Effector CD4-positive, alpha-beta T cell (primary cell): ENCODE measurements at places on chromosomes 2 and 18.

DNA sequence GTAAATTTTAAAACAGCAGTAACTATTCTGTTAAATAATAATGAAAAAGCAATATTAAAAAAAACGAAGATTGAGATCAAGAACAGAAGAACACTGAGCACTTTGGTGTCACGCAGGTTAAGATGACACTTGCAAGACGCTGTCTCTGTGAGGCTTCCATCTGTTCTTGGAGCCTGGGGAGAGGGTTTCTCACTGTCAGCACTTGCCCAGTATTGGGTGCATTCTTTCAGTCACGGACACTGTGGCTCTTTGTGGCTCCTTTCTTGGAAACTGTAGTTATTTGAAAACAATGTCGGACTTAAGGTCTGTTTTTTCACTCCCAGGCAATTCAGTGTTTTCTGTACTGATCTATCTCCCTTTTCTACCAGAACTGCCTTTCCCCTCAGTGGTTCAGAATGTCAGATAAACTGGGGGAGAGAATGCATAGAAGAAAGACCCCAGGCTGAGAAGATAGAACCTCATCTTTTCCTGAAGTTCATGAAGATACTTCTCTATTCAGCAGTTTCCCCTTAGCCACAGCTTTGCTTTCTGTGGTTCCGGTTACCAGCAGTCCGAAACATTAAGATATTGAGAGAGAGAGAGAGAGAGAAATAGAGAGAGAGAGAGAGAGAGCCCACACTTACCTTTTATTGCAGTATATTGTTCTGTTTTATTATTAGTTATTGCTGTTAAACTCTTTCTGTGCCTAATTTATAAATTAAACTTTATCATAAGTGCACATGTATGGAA, 283.3 kb downstream of the DCDC2C start:
- DNase-seq, result no peak

- no peak for DNase-seq
These were observed 15.5 kb downstream of the SLC9A2 start for GRCh38 chr2:102634831-102635241.

DNA sequence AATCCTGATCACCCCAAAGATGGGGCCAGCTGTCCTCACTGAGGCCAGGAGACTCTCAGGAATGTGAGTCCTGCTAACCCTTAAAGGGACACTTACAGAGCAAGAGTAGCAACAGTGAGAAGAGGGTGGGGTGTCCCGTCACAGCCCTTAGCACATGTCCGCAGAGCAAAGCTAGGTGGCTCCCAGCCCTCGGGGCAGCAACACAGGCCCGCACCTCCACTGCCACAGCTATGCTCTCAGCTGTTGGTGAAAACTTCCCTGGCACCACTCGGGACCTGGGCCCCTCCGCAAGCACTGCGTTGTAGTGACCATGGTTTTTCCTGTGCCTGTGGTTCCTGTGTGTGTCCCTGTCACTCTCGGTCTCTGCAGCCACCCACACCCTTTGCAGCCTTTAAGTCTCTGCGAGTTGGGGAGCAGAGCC, 76.4 kb upstream of the UXS1 start:
- no peak for DNase-seq

GRCh38 chr18:48317781-48318381, 91.3 kb downstream of the ZBTB7C start:
- DNase-seq, result no peak

DNA sequence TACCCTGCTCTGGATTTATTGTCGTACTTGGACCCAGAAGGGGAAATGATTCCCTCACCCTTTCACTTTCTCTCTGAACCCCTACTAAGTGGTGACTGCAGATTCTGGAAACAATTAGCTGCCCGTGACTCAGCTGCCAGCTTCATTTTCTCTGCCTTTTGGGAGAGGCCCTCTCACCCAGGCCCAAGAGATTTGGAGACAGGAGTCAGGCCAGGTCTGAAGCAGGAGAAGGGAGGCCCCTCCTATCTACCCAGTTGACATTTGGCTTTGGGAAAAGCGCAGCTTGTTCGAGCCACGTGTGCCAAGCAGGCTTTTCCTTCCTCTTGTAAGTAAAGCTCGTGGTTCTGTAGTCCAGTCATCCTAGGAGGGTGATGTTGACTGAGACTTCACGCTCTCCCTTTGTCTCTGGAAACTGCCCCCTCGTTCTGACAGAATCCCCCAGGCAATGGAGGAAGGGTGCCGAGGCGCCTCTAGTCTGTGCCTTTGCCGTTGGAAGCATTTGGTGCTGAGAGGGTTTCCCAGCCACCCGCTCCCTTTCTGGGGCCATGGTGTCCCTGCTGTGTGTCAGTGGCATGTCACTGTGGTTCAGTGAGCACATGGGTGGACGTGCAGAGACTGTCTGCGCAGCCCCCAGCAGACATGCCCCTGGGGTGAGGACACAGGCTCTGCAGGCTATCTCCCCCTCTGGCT, 8.6 kb downstream of the OXER1 start:
- DNase-seq, result no peak

GRCh38 chr2:29260142-29260772, 145.0 kb downstream of the CLIP4 start:
- DNase-seq, result no peak

- no peak for DNase-seq
These were observed 6.0 kb downstream of the RETREG2 start for GRCh38 chr2:219184121-219184520.

DNA sequence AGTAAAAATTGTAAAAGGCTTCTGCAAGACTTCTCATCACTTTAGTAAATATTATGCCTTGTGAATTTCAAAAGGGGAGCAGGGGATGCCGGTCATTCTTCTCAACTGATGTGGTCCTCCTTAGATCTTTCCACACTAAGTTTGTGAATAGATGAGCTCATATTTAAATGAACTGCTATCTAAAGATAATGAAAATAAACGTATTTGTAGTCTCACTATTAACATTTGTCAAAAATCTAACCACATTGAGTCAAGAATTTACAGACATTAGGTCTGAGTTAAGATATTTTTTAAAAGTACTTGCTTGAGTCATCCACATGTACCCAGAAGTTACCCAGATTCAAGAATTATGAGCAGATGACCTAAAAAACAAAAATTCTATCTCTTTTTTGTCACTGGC, 6.5 kb downstream of the PRPF40A start:
- no peak for DNase-seq

DNA sequence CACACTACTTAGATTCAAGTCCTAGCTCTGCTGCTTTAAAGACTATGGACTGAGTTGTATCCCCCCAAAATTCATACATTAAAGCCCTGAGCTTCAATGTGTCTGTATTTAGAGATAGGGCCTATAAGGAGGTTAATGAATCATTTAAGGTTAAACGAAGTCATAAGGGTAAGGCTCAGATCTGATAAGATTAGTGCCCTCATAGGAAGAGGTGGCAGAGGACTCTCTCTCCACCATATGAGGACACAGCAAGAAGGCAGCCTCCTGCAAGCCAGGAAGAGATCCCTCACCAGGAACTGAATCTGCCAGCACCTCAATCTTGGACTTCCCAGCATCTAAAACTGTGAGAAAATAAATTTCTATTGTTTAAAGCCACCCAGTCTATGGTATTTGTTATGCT, 3.1 kb upstream of the CYTIP start:
- DNase-seq, result no peak

GRCh38 chr2:218401890-218402289, 2.2 kb downstream of the CTDSP1 start:
- no peak for DNase-seq

GRCh38 chr2:216635171-216635570, 2.0 kb downstream of the IGFBP2 start:
- no peak for DNase-seq

DNA sequence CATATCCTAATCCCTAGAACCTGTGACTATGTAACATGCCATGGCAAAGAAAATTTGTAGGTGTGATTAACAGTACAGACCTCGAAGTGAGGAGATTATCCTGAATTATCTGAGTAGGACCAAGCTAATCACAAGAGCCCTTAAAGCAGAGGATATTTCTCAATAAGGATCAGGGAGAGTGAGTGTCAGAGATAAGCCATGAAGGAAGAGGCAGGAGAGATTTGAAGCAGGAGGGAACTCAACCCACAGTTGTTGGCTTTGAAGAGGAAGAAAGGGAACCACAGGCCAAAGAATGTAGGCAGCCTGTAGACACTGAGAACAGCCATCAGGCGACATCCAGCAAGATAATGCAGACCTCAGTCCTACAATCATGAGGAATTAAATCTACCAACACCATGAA, 229.3 kb downstream of the NBAS start:
- DNase-seq, result no peak

DNA sequence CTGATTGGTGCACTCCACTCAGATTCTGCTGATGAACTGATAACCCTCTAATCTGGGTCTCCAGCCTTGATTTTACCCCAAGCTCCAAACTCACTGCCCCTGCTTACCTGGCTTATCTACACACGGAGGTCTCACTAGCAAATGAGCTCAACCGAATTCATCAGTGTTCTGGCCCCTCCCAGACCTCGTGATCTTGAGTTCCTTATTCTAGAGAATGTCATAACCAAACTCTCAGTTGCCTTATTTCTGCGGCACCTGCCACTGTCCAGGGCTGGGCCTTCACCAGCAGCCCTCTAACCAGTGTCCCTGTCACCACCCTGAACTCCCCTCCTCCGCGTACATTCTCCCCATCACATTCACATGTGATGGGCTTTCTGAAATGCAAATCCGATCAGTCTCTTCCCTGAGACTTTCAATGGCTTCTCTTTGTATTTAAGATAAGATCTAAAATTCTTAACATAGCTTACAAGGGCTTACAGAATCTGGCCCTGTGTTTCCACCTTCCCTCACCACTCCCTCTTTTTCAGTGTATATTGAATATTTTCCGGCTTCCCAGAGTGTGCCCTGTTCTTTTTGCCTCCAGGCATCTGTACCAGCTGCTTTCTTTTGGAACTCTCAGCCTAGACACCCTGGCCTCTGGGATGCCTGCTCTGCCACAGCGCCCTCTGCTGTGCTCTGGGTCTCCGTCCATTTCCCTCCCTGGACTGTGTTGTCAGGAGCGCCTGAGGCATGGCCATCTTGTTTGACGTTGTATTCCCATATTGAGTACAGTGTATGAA, 31.1 kb downstream of the NAB1 start:
- peak; percentile 43 for DNase-seq

DNA sequence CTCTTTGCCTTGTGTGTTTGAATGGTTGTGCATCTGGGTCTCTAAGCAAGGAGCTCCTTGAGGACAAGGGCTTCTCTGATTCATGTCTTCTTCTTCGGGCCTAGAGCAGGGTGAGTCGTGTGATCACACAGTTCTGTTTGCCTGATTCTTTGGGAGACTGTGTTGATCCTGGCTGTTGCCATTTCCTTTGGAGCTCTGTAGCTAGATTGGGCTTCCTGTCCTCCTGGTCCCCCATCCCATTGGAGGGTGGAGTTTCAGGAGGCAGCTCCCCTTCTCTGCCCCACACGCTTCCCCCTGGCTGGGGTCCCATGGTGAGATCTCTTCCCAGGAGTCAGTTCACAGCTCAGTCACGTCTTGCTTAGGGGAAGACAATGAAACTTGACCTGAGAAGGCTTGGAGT, 92.8 kb downstream of the TRIB2 start:
- DNase-seq, result no peak

DNA sequence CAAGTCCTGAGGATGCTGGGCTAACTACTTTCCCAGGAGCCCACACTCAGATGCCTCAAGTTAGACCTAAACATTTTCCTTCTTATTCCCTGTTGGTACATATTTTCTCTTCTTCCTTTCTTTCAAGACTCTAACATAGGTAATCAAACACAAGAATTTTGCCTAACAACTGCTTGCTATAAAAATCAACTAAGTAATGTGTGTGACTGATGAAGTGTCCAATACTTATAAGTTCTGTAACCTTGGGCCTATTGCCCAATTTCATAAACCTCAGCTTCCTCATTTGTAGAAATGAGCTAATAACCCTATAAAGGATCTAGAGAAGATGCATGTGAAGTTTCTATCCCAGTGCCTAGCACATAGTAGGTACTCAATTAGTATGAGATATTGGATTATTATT, 31.6 kb upstream of the PIK3C3 start:
- no peak for DNase-seq

DNA sequence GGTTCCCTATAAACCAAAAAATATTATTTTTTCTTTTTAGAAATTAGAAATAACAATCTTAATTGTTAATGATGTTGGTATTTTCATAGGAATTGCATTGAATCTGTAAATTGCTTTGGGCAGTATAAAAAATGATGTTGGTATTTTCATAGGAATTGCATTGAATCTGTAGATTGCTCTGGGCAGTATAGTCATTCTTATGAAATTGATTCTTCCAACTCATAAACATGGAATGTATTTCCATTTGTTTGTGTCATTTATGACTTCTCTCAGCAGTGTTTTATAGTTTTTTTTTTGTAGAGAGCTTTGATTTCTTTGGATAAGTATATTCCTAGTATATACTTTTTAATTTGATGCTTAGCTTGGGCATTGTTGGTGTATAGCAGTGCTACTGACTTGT, 82.0 kb upstream of the NT5C1B start:
- no peak for DNase-seq

DNA sequence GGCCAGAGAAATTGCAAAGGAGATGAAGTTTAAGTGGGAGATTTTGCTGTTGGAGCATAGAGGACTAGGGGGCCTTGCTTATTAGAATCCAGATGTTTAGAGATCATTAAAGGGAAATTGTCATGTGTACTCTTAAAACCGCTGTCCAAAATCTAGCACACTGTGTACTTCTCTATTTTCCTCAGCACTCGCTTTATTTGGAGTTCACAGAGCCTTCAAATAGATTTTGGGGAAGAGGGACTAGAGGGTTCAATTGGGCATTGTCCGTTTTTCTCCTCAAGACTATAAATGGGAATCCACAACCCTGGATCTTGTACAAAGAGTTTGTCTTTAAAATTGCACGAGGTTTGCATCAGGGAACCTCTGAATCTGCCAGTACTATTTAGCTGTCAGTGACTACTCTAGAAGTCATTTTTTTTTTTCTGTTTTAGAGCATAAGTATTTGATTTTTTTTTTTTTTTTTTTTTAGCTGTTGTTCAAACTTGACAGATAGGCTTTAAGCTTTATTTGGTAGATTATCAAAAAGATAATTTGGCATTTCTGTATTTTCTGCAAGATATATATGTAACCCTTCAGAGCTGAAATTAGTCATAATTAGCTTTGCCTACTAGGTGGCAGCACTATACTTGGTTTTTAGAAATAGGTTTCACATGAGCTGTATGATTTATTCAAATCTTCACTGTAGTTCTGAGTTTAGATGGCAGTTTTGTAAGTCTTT, 14.2 kb downstream of the PMS1 start:
- DNase-seq, result no peak

DNA sequence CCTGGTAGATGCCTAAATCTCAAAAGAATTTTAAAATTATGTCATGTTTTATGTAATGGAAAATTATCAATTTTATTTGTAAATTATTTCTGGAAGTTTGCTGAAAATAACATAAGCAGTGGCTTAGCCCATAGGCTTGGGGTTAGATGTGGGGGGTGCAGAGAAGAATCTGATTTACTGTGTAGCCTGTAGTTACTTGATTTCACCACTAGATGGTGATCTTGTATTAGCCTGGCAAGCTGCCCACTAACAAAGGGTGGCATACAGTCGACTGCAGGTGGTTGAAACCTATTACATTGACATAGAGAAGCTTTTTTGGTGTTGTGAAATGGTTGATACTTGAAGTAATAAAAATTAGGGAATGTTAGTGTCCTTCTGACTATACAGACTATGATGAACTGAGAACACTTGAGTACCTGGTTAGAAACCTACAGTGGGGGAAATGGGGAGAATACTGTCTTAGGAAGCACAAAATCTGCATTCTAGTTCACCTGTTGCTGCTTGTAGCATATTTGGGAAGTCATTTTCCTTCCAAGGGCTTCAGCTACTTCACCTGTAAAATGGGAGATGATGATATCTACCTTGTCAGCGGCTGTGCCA, 191.0 kb upstream of the LHCGR start:
- DNase-seq, result no peak

- DNase-seq, result peak; percentile 27
These were observed 5.6 kb upstream of the NAPG start for GRCh38 chr18:10519999-10520935.

- no peak for DNase-seq
These were observed 251.0 kb downstream of the AFF3 start for GRCh38 chr2:99891428-99891780.
